ENCODE measurements at places on chromosomes 12 and 14.

DNA sequence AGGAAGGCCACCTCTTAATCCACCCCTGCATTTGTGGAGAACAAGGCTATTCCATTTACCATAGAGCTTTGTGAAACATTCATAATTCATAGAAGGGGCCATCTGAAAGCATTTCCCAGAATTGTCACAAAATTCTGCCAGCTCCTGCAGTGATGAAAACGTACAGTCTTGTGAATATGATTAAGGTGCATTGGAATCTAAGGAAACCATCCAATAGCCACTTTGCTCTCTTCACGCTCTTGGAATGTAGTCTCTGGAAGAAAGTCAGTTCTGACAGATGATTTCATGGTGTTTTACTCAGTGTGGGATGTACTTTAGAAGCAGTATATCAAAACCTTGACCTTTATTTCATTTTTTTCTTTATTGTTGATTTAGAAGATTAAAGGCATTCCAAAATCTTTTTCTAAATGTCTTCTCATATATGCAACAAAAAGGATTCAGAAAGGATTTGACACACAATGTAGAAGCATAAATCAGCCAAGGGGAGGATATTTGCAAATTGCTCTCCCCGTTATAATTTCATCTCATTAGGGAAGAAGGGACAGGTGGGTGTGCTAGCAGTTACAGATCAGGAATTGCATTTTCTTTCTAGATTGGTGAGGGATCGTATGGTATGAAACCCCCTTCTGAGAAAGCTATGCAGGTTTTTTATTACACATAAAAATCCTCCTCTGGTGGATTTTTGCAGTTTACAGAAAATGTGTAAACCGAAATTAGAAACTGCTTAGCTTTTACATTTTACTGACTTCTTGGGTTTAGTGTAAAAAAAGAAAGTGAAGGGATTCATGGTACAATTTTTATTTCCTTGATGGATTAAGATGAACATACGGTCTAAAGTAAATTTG, 390.2 kb downstream of the LRIG3 start:
- no peak for DNase-seq

DNA sequence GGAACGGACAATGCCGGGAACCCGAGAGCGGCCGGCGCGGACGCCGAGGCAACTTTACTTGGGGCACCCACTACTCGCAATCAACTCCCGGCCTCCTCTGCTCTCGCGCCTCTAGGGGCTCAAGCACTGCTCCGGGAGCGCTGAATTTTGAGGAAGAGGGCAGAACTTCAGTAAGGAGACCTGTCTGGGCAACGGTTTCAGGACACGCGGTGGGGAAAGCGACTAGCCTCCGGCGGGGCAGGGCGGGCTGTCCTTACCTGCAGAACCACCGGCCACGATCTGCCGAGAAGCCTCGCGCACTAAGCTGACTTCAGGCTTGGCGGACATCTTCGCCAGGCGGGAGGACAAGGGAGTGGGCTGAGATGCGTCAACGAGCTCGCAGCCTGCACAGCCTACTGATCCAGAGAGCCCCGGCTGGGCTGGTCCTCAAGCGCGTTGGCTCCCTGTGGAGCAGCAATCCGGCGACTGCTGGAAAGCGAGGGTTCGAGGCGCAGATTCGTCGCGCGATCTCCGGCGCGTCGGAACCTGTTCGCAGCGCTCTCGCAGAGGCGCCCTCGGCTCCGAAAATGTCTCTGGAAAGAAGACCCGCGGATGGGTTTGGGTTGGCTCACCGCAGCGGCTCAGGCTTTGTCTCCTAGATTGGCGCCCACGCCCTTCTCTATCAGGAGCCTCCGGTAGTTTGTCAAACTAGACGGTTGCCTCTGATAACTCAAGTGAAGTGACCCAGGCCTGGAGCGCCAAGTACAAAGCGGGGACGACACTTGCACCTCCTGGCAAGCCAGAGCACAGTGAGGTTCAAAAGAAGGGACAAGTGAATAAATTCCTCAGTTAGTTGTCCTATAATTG, at the start of gene SLC25A21:
Gene SLC25A21 (minus strand): TSS at position 583 of the 846 bp plus-strand sequence.
- DNase-seq, result peak; percentile 97

DNA sequence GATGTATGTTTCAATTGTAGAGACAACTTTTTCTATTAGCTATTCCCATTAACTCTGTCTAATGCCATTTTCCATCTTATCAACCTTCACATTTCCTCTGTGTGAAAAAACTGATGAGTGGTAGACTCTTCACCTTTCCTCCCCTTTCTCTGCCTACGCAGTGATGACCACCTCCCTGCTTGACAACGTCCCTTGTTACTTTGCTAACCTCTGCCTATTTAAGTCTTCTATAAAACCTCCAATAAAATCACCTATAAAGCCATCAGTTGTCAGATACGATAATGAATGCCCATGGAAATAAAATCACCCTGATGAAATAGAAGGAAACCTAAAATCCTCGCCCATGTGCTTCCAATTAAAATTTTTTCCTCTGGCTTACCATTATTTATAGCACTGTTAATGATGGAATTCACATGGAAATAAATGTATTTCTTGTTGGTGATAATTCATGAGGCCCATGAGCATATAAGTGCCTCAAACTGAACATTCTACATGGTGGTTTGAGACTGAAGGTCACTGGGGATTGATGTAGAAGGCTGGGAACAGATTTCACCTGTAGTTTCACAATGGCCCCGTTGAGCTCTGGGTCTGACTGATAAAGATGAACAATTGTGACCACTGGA, 1454.0 kb upstream of the SEL1L start:
- no peak for DNase-seq

DNA sequence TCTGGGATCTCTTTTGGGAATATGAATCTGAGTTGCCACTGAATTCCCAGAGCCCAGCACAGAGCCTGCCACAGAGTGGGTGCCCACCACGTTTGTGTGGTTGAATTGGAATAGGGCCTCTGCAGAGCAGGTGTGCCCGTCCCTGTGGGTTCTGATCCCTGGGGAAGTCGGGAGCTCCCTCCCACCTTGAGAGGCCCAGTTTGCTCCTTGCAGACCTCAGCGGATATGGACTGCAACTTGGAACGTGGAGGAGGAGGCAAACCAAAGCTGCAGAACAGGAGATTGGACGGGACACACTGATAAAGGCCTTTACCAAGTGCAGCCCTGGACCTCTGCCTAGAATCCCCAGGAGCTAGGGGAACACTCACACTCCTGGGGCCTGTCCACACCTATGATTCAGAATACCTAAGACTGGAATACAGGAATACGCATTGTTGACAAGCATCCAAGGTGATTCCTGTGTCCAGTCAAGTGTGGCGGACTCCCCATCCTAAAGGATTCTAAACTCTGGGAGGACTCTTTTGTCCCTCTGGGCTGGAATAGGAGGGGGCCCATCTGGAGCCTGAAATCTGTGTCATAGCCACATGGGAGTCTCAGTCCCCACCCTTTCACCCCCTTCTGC, 2.4 kb downstream of the KRT76 start:
- DNase-seq, result no peak

- DNase-seq, result no peak
Observed at GRCh38 chr12:21516281-21516680, 9.8 kb upstream of the SPX start.

GRCh38 chr14:30621354-30621939, 672 bp upstream of the SCFD1 start:
- DNase-seq, result no peak

- DNase-seq, result no peak
Observed at GRCh38 chr12:53170876-53171724, 9.4 kb upstream of the ZNF740 start.

- no peak for DNase-seq
Observed at GRCh38 chr14:48842785-48843184, 743.4 kb downstream of the RPS29 start.

DNA sequence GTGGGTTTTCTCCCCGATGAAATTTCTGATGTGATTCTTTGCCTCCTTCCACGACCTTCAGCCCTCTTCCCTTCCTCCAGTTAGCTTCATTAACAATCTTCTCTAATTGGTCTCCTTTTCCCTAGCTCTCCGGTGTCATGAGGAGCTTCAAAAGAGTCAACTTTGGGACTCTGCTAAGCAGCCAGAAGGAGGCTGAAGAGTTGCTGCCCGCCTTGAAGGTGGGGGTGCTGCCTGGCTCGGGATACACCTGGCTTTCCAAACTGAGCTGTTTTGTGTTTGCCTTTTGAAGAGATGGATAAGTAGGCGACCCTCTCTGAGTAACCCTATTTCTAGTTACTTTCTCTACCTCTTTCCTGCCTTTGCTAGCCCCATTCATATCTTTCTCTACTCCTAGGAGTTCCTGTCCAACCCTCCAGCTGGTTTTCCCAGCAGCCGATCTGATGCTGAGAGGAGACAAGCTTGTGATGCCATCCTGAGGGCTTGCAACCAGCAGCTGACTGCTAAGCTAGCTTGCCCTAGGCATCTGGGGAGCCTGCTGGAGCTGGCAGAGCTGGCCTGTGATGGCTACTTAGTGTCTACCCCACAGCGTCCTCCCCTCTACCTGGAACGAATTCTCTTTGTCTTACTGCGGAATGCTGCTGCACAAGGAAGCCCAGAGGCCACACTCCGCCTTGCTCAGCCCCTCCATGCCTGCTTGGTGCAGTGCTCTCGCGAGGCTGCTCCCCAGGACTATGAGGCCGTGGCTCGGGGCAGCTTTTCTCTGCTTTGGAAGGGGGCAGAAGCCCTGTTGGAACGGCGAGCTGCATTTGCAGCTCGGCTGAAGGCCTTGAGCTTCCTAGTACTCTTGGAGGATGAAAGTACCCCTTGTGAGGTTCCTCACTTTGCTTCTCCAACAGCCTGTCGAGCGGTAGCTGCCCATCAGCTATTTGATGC, 797 bp downstream of the ESPL1 start:
- DNase-seq, result no peak

DNA sequence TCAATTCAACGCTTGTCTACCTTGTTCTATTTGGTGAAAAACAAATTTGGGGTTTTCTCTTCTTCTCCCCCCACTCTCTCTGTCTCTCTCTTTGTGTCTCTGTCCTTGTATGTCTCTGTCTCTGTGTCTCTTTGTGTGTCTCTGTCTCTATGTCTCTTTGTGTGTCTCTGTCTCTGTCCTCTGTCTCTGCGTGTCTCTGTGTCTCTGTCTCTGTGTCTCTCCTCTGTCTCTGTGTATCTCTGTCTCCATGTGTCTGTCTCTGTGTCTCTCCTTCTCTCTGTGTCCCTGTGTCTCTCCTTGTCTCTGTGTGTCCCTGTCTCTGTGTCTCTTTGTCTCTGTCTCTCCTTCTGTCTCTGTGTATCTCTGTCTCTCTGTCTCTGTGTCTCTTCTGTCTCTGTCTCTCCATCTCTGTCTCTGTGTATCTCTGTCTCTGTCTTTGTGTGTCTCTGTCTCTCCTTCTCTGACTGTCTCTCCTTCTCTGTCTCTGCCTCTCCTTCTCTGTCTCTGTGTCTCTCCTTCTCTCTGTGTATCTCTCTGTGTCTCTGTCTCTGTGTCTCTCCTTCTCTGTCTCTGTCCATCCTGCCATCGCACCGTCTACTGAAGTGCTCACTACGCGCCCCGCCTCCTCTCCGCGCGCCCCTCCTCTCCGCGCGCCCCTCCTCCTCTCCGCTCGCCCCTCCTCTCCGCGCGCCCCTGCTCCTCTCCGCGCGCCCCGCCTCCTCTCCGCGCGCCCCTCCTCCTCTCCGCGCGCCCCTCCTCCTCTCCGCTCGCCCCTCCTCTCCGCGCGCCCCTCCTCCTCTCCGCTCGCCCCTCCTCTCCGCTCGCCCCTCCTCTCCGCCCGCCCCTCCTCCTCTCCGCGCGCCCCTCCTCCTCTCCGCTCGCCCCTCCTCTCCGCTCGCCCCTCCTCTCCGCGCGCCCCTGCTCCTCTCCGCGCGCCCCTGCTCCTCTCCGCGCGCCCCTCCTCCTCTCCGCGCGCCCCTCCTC, 12.8 kb downstream of the LRCOL1 start:
- no peak for DNase-seq

DNA sequence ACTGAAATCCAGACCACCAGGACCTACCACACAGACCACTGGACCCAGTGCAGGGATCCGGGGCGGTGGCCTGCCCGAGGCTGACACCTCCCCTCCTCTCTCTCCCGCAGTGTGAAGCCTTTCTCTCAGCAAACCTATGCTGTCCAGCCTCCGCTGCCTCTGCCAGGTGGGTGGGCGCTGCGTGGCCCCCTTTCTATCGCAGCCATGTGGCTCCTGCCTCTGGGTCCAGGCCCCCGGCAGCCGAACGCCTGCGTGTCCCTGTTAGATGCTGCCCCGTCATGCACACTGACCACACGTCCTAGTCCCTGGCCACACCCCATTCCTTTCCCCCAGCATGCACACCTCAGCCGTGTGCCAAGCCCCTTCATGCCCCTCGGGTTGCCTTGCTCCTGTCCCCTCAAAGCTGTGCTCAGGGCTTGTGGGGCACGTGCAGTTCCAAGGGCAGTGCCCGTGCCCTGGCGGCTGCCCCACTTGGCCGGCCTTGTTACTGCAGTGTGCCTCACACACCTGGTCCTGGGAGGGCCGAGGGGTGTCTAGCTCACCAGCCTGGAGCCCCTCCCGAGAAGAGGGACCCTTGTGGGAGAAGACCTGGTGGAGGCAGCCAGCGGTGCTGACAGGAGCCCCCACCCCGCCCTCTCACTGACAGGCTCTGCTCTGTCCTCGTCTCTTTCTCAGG, 58.0 kb upstream of the TSPAN9 start:
- DNase-seq, result no peak

DNA sequence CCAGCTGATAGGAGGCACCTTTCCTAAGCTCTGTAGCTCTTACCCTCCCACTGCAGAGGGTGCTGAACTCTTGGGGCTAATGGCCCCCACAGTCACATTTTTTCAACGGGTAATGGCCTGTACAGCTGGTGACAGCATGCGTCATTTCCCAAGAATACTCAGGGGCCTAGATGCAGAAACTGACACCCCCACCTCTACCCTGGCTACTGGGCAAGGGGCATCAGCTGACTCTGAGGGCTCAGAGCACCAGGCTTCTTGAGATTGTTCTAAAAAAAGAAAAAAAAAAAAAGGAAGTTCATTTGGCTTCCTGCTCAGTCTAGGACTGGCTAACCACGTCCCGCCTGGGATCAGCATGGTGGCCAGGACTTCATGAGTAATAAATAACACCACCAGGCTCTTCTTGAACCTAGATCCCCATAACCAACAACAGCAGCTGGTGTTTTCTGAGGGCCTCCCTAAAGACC, 35.2 kb downstream of the ZFP36L1 start:
- DNase-seq, result peak; percentile 52

All from hematopoietic multipotent progenitor cell treated with erythropoietin and hydrocortisone succinate and interleukin-3 and kit ligand, for 8 days (in vitro differentiated cells).